NCI-H1436 (cell line): ENCODE measurements at places on chromosomes 16 and 17.

- no peak for DNase-seq
Observed at GRCh38 chr16:69466547-69466946, 42.1 kb downstream of the CYB5B start.

GRCh38 chr17:15133826-15134225, 131.3 kb downstream of the PMP22 start:
- no peak for DNase-seq

GRCh38 chr17:27623614-27624013, 7.4 kb upstream of the LGALS9 start:
- no peak for DNase-seq

- no peak for DNase-seq
Observed at GRCh38 chr17:76422406-76422805, 30.5 kb downstream of the UBE2O start.

- no peak for DNase-seq
Observed at GRCh38 chr17:9115214-9116191, 94.2 kb downstream of the NTN1 start.

DNA sequence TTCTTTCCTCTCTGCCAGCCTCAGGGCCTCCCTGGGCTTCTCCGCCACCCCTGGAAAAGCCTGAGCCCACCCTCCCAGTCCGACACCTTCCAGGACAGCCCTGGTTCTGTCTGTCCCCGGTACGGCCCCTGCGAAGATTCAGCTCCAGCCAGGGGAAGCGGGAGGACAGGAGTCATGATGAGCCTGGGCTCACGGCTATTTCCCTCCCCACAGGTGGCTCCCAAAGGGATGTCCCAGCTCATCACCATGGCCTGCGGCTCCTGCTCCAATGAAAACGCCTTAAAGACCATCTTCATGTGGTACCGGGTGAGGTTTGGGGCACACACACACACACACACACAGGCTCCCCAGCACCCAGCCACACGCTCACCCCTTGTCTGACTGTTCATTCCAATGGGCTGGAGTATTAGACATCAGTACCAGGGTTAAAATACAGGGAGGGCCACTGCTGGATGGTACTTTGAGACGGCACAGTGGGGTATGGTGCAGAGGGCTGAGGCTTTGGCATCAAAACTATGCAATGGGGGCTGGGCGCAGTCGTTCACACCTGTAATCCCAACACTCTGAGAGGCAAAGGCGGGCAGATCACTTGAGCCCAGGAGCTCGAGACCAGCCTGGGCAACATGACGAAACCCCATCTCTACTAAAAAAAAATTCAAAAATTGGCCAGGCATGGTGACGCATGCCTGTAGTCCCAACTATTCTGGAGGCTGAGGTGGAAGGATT, 32.8 kb downstream of the TMEM186 start:
- no peak for DNase-seq

- DNase-seq = no peak
Observed at GRCh38 chr17:16288860-16289571, 64.3 kb downstream of the CENPV start.

- no peak for DNase-seq
Observed at GRCh38 chr16:28985211-28986041, 574 bp downstream of the LAT start.

DNA sequence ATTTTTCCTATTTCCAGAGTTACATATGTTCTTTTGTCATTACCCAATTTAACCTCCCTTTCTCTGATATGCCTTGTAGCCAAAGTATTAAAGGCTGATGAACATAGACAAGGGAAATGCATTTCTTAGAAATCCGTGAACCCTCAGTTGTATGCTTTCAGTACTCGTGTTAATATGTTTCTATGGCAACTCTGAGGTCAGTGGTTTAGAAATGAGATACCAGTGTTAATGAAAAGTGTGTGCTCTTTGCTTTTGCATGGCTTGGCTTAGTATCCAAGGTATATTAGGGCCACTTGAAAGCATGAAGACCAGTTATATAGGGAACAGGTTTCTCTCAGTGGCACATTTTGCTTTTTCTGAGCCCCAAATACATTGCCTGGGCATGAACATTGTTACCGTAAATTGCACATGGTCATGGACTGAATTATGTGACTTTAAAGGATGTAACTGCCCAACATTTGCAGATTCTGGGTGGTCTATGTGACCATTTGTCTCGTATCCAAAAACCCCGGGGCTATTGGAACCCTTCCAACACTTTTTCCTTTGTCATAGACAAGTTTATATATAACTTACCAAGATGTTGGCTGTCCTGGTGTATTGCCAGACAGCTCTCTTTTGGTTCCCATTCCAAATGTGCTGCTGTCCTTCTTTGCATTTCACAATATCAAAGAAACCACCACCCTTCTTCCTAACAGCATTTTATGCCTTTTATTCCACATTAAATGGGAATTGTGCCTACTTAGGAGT, 17.5 kb downstream of the ABHD15 start:
- no peak for DNase-seq

- no peak for DNase-seq
Observed at GRCh38 chr17:81354954-81355347, 40.3 kb upstream of the BAHCC1 start.

GRCh38 chr17:68697850-68698361, 96.7 kb upstream of the FAM20A start:
- DNase-seq = no peak

- no peak for DNase-seq
Observed at GRCh38 chr17:38338535-38338934, 5.2 kb downstream of the GPR179 start.

DNA sequence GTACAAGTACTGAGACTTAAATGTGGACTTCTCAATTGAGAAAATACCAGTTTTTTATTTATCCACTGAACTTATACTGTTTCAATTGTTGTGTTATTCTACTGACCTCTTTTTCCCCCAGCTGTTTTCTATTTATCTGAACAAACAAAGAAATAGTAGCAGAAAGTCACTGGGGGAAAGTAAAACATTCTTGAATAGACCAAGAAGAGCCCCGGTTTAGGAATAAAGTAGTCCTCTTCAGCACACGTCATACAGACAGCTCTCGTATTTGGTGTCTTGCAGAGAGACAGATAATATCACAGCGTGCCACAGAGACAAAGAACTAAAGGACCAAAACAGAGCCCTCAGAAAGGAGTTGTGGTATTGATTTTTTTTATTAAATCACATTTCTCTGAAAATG, 1159.1 kb upstream of the CDH8 start:
- no peak for DNase-seq

DNA sequence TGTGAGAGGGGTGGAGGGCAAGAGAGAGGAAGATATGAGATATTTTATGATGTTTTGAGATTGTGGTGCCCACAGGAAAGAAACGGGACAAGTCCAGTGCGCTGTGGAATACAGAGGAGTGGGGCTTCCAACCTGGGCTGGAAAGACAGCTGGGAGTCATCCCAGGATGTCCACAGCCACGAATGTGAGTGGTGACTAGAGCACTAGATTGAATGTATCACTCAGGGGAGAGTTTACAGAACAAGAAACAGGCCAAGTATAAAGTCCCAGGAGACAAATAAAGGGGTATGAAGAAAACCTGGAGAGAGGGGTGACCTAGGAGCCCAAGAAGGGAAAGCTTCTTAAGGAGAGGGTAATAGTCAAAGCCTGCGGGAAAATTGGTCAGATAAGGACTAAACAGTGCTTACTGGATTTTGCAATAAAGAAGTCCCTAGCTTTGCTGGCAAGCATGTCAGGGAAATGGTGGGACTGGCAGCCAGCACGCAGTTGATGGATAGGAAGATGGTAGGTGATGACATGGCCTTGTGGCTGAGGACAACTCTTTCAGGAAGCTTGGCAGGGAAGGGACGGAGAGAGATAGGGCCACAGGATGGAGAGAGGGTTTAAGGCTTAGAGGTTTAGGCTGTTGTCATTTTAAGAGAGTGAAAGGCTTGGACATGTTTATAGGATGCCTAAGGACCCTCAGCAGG, 114.5 kb downstream of the AXIN2 start:
- DNase-seq = no peak

DNA sequence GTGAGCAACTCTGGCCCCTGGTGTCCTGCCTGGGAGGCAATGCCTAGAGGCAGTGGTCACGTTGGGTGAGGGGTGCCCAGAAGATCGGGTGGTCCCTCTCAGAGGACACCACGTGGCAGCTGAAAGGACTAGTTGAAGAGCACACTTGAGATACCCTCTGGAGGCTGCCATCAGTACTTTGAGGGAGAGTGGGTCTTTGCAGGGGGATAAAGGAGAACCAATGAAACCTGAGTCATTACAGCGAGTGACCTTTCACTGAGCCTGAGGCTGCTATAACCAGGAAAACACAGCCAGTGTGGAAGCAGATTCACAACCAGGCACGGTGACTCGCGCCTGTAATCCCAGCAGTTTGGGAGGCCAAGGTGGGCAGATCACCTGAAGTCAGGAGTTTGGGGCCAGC, 18.9 kb downstream of the CA4 start:
- DNase-seq = no peak

DNA sequence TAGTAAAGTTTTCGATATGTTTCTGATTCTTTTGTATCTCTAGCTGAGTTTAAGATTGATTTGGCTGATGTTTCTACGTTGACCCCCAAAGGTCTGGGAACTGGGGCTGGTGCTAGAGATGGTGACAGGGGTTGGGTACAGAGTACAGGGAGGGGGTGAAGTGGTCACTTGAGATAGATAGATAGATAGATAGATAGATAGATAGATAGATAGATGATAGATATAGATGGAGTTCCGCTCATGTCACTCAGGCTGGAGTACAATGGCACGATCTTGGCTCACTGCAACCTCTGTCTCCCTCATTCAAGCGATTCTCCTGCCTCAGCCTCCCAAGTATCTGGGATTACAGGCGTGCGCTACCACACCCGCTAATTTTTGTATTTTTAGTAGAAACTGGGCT, 1.8 kb upstream of the FBRS start:
- no peak for DNase-seq

- peak; percentile 75 for DNase-seq
Observed at GRCh38 chr17:57662041-57662440, 83.1 kb downstream of the CCDC182 start.

DNA sequence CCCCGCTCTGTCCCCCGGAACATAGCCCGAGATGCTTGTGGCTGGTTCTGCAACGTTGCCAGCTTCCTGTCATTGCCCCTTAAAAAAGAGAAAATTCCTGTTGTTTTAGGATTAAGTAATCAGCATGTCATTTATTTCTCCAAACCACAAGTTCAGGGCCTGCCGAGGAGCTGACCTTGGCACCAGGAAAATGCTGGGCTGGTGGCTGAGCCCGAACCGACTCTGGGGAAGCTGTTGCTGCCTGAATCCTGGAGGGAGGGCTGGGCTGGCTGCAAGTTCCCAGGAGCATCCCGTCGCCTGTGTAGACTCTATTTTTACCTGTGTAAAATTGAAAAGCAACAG, 130.9 kb upstream of the FOXF1 start:
- DNase-seq = no peak

DNA sequence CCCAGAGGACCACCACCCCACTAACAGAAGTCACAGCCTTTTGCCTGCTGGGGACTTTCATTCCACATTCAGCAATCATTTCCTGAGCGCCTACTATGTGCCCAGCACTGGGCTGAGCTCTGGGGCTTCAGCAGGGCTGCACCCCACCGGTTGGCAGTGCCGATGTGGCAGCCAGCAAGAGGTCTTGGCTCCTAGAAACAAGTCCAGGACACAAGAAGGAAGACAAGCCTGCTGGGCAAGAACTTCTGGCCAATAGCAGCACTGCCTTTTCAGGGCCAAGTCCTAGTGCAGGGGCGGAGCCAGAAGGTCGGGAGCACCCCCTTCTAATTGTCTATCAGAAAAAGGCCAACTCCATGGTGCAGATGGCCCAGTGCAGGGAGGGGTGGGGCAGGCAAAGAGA, 13.0 kb upstream of the HOXB9 start:
- no peak for DNase-seq

GRCh38 chr17:19482576-19482975, 51.1 kb upstream of the SLC47A1 start:
- DNase-seq = no peak

GRCh38 chr17:39835038-39835786, 28.9 kb downstream of the IKZF3 start:
- DNase-seq = no peak

DNA sequence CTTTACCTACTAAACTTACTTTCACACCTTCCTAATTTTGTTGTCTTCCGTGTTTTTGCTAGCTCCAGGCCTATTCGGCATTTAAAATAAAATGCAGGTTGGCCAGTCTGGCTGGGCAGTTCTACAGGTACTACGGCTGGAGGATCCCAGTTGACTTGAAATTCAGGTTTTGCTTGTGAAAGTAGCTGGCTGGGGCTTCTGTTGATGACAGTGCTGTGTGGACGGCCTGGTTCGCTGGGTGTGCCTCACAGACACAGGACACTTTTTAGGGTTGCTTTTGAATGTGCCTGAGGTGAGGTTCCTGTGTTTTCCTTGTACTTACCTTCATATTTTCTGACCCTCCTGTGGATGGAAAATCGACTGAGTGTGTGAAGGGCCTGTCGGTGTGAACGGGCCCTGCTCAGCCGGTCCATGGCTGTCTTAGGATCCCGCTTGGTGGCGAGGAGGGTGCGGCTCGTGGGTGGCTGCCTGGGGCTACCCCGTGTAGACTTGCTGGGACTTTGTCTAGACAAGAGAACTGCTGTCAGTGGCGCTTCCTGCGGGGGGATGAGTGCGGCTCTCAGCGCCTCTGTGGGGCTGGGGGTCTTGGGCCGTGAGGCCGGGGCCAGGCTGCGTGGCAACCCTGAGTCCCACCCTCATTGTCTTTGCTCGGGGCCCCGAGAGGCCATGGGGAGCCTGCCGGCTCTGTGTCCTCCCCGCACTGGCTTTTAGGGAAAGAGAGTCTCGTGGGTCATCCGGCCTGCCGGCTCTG, 18.7 kb upstream of the ZNF750 start:
- DNase-seq = no peak

GRCh38 chr17:36470499-36470898, 16.0 kb upstream of the ZNHIT3 start:
- DNase-seq = no peak

GRCh38 chr17:77619326-77619725, 339.2 kb upstream of the TNRC6C start:
- no peak for DNase-seq

- DNase-seq = no peak
Observed at GRCh38 chr17:46862949-46863348, 11.6 kb downstream of the WNT9B start.

DNA sequence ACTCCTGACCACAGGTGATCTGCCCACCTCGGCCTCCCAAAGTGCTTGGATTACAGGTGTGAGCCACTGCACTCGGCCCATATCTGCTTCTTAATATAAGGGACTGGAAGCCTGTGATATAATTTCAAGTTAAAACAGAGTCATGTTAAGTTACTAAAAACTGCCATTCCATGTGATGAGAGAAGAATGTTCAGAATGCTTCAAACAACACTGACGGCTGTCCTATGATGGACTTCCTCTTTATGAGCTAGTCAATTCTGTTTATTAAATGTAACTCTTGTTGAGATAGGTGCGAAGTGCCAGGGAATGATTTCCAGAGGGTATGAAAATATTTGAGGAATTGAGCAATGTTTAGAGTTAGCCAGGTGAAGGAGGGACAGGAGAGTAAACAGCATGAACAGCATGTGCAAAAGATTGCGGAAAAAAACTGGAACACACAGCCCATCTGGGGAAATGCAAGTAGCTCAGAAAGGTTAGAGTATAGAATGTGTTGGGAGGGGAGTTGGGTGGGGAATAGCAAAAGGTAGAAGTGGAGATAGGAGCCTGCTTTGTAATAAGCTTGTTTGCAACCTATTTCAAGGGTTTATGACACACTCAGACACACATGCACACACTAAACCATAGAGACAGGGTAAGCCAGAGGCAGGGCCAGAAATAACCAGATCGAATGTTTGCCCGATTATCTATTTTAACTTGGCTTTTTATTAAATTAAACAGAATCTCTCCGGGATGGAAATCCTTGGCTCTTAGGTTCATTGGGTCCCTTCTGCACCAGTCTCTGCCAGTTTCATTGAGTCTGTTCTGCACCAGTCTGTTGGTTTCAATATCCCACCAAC, 135.6 kb upstream of the COX10 start:
- no peak for DNase-seq

GRCh38 chr16:15741207-15741871, 91.3 kb downstream of the NDE1 start:
- DNase-seq = no peak
